Esophagus mucosa (tissue), 1 donor: ENCODE measurements at places on chromosomes 7 and 10.
A peak's percentile ranks its signal among the peaks of the same experiment; 100 is the strongest.

DNA sequence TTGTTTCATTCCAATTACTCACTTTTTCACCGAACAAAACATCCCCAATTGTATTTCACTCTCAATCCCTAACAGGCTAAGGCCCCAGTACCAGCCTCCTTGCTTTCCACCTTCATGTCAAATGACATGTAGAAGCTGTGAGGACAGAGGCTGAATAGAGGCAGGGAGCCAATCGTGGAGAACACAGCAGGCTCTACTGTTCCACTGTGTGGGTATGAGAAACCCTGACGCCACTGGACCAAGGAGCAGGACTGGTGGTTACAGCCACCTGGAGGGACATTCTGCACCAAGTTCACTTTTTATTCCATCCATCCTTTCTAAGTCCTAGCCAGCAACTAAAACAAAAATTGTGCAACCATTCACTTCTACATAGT lies 502.8 kb downstream of the SORCS1 start:
- no peak for ATAC-seq

DNA sequence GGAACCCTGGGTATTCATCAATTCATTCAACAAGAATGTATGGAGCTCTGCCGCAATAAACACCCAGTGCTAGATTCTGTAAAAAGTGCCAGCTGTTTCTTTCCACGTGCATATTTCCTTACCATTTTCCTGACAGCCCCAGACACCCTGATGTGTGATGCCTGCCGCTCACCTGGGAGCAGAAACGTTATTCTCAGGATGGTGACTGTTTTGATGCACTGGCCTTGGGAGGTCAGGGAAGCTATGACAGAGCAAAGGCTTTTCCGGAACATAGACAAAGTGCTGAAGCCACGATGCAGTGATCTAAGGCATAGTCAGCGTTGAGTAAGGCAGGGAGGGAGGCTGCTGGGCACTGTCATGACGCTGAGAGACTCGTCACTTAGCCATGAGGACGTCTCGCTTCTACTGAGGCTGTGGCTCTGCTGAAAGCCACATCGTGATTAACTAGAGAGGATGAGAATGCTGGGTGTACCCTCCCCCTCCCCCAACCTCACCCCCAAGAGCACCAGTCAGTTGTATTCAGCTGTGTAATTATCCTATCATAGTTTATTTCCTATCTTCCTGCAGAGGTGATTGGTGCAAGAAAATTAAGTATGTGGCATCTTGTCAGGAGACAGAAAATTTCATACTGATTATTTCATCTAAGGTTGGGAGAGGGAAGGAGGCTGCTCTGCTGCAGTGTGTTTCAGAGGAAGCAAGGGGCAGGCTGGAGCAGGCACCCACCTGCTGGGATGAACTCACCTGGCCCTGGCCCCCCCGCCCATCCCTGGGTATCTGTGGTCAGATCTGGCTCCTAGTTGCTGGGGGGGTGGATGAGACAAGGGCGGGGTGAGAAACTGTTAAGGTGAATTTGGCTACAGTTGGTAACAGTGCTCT lies 48.8 kb upstream of the SMNDC1 start:
- ATAC-seq: peak; percentile 85

DNA sequence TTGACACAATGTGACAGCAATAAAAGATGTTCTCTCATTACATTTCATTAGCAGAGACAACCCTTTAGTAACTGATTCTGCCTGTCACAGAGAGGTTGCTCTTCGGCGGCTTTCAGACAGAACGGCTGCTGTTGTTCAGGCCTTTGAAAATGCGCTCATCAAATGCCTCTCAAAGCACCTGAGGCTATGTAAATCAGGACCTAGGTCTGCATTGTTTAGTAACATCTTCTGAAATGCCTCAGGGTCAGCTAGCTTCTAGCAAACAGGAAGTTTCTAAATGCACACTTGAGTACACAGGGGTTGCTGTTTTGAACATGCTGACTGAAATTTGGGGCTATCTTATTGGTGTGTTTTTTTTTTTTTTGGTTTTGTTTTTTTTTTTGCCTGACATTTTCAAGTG lies 143.3 kb upstream of the DKK1 start:
- no peak for ATAC-seq

DNA sequence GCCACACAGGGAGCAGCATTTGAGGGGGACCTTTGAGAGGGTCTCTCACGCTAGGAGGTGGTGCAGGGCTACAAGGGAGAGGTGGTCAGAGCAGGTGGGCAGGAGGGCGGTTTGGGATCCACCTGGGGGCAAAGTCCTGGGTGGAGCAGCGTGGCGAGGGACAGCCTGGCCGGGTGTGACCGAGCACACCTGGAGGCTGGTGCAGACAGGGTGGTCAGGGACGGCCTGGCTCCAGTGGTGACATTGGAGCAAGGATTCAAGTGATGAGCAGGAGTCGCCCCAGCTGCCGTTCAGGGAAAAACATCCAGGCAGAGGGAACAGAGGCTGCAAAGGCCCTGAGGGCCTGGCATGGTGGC lies 36.0 kb downstream of the CLIP2 start:
- no peak for ATAC-seq

DNA sequence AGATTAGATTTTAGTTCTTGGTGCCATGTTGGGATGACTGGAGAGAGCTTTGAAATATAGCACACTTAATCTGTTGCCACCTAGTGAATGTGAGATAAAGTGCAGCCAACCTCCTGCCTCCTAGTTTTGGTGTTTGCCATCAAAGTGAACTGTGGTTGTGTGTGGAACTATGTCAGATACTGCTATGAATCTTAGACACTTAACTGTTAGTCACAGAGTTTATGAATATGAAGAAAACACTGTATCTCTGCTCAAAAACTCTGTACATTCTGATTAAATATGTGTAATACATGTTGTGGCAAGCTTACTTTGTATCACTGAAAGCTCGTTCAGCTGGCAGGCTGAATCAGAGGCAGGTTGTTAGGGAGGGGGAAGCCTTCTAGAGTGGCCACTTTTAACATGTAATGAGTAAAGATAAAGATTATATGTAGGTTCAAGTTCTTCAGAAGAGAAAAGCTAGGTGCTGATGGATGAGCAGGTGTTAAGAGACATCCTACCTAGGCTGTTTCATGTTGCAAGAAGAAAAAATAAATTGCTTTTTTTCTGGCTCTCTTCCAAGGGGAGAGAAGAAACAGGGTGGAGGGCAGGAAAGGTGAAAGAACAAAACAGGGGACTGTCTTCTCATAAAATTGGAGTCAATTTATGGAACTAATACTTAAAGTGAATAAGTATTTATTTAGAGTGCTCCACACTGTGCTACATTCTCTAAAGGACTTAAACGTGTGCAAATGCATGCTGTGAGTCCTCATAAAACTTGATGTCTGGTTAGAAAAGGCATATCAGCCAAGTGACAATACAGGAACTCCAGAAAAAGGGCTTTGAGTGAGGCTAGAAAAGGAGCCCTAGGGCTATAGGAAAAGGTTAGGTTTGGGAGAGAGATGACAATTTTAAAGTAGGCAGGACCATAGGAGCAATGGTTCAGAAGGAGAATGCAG lies 14.1 kb upstream of the LAMB1 start:
- ATAC-seq: peak; percentile 51

GRCh38 chr7:139360210-139360947 lies 685 bp downstream of the LUC7L2 start:
- peak; percentile 89 for ATAC-seq

GRCh38 chr10:131832056-131832685 lies 68.6 kb upstream of the PPP2R2D start:
- ATAC-seq: no peak

- no peak for ATAC-seq
Measured at GRCh38 chr10:47452495-47453140, 31.3 kb downstream of the ANXA8 start.

GRCh38 chr7:108291791-108292440 lies 161.8 kb upstream of the LAMB4 start:
- no peak for ATAC-seq

- no peak for ATAC-seq
Measured at GRCh38 chr10:121527690-121528089, 70.6 kb downstream of the FGFR2 start.

DNA sequence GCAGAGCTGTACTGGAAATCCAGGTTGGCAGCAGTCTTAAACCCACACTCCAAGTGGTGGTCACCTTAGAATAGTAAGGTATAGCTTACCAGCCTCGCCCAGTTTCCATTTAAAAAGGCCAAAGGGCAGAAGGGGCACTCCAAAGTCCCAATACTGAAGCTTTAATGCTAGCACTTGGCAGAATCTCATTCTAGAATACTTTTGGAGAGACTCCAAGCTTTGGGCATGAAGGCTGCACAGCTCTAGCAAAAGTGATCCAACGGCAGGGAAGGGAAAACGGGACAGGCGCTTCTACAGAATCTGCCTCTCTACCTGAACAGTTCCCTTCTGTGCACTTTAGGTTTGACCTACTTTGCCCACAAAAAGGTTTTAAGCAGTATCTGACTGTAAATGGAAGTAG lies 19.7 kb downstream of the SMURF1 start:
- no peak for ATAC-seq

DNA sequence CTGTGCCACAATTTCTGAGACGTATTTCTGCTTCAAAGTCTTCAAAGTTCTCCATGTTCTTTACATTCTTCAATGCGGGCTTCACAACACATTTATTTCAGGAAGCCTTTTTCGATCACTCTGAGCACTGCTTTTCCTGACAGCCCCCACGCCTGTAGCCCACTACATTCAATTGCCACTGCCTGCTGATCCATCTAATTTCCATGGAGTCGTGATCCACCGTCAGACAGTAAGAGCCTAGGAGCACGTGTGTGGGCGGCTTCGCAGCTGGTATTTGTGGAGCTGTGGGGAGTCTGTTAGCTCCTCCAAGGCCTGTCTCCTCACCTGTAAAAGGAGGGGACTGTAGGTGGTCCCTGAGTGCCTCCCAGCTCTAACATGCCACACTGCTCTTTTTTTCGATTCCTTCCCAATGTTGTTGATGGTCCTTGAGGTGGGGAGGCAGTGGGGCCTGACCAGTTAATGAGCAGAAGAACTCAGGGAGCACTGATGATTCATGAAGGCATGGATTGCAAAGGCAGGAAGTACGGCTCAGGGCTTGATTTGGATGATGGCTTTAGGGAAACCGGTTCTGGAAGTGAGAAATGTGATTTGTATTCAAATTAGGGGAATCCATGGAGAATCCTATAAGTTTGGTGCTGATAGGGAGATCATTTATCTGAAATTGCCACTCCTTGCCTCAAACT lies 401.1 kb upstream of the PODXL start:
- ATAC-seq: no peak

DNA sequence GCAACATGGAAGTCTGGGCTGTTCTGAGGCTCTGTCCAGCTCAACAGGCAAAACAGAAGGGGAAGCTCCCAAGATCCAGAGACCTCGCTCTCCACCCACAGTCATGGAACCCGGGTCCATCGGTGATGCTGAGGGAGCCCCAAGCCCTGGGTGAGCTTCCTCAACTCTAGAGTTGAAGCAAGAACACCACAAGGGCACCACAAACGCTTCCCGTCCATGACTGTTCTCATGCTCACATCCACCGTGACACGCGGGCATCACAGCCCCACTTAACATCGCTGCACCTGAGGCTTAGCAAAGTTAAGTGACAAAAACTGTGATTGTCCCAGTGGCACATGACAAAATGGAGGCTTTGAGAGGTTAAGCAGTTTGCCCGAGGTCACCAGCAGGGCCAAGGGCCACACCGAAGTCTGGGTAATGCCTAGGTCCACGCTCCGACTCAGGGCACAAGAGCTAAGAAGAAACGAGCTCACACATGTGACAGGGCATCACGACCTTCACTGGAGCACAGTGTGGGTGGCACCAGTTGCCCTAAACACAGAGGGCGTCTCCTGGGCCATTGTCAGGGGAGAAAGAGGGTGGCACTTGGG lies 110.6 kb downstream of the OAT start:
- ATAC-seq: no peak

GRCh38 chr10:13062803-13063202 lies 37.2 kb upstream of the OPTN start:
- ATAC-seq: no peak

GRCh38 chr10:32166365-32166764 lies 110.1 kb upstream of the KIF5B start:
- ATAC-seq: no peak

- no peak for ATAC-seq
Measured at GRCh38 chr7:142442396-142442795, 184.5 kb upstream of the PRSS58 start.

- ATAC-seq: no peak
Measured at GRCh38 chr10:9602998-9603397, 1414.7 kb upstream of the CELF2 start.

GRCh38 chr10:110056822-110057221 lies 49.0 kb downstream of the ADD3 start:
- no peak for ATAC-seq

DNA sequence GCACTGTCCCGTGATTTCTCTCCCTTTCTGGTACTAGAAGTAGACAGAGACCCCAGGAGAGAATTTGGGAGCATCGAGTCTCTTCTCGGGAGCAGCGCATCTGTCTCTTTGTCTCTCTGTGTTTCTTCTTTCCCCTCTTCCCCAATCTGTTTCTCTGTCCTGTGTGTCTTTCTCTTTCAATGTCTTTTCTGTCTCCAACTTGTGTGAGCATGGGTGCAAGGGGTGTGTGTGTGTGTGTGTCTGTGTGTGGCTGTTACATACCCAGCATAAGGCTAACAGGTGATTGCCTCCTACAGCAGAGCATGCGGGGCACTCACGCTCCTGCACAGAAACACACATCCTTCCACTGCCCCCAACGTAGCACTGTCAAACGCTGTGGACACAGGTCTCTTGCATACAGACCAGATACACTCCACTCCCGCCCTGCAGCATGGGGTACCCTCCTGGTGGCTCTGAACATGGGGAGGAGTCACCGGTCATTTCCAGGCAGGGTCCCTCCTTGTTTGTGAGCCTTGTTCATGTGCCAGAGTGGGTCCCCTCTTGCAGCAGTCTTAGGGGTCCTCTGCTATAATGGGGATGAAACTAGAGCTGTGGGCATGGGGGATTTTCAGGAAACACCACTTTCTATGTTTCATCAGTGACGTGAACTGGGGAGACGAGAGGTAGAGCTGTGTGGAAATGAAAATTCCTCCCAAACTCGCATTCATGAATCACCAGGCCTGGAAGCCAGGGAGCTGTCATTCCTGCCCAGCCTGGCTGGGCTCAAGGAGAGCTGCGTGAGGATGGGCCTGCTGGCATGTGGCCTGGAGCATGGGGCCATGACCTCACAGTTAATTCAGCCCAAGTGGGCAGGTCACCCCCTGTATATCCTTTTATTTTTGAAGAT lies 980 bp downstream of the ADAMTS14 start:
- peak; percentile 70 for ATAC-seq

DNA sequence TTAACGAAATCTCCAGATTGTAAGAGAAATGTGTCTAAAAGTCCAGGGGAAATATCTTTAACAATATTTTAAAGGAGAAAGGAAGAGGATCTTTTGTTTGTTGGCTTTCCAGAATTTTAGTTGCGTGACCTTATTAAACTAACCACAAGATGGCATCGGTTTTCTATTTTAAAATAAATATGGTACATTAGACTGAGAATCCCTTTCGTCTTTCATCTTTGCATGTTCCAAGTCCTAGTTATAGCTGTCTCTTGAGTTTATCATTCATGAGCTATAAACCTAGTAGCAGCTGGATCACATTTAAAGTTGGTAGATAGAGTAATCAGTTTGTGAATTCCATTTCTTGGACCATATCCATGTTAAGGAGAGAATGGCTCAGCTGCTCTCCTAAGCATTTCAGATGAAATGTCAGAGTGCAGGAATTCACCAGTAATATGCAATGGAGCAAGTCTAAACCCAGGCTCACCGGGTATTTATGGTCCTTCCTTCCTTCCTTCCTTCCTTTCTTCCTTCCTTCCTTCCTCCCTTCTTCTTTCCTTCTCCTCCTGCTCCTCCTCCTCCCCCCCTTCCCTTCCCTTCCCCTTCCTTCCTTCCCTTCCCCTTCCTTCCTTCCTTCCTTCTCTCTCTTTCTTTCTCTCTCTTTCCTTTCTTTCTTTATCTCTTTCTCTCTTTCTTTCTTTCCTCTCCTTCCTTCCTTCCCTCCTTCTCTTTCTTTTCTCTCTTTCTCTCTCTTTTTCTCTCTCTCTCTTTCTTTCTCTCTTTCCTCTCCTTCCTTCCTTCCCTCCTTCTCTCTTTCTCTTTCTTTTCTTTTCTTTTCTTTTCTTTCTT lies 57.8 kb upstream of the RAB18 start:
- ATAC-seq: peak; percentile 55
